ENCODE measurements at places on chromosomes 3 and 15.

- no peak for DNase-seq
Measured at GRCh38 chr15:83971992-83972391, 263.6 kb upstream of the GOLGA6L4 start.

GRCh38 chr15:31974855-31975829 is 55.2 kb upstream of the CHRNA7 start:
- peak; percentile 16 for DNase-seq

DNA sequence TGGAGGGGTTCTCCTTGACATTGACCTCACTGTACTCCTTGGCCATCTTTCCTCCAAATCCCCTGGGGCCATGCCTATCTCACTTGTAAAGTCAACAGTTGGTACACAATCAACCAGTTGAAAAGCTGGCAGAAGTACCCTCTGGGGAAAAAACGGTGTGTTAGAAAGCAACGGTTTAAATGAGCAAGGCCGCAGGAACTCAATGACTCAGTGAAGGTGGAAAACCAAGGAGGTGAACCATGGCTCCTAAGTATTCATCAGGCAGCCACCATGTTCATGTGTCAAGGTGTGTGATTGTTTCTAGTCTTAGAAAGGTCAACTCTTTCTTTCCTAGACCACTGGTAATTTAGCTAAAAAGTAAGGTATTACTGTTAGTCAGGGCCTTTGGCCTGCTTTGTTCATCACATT is 130.9 kb upstream of the SATB1 start:
- no peak for DNase-seq

- no peak for DNase-seq
Measured at GRCh38 chr3:27049792-27050191, 319.4 kb downstream of the NEK10 start.

- DNase-seq, result no peak
Measured at GRCh38 chr3:65398953-65399352, 639.8 kb downstream of the MAGI1 start.

DNA sequence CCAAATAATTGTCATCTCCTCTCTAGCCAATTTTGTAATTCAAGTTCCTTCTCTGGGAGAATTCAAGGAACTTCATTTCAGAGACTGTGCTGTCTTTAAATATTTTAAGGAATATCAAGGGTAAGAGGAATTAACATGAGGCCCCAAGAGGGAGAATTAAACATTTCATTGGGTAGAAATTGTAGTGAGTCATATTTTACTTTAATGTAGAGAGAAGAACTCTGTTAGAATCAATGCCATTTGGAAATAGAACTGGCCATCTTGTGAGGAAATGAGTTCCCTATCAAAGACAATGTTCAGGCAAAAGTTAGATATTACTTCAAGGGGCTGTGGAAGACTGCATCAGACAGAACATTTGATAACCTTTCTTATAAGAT is 43.5 kb upstream of the TP63 start:
- DNase-seq, result no peak

- no peak for DNase-seq
Measured at GRCh38 chr3:120420928-120421551, 29.8 kb downstream of the FSTL1 start.

- DNase-seq, result no peak
Measured at GRCh38 chr3:64741341-64741740, 53.5 kb upstream of the ADAMTS9 start.

DNA sequence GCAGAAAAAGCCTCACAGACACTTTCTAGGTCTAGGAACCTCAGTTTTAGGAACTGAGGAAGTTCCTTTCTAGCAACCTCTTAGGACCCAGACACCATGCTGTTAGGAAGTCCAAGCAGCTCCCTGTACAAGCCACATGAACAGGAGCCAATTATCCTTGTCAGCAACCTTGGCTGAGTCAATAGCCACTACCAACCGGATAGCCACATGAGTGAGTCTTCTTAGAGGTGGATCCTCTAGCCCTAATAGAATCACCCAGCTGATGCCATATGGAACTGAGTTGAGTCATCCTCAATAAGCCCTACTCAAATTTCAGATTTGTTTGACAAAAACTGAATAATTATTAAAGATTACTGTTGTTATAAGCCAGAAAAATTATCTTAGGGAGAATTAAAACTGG is 256.2 kb downstream of the NLGN1 start:
- DNase-seq, result no peak

All from inflammatory macrophage treated with lipopolysaccharide for 4 hours (primary cell).